Activated T-cell treated with anti-CD3 and anti-CD28 coated beads for 4 hours (primary cell): ENCODE measurements at places on chromosomes 4 and X.

DNA sequence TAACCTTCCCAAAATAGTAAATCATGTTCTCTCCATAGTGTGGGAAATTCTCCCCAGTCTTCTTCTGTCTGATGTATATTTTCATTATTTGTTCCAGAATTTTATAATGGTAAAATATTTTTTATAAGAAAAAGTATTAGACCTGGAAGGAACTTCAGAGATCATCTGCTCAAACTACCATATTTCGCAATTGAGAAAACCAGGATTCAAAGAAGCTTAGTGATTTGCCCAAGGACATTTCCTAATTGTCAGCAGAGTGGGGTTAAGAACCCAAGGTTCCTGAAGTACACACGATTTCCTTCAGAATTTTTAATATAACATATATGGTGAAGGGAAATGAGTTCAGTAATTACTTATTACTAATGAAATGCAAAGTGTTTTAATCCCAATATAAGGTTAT, 24.1 kb downstream of the OCIAD1 start:
- DNase-seq = no peak

- DNase-seq = no peak
Measured at GRCh38 chr4:155705664-155706063, 39.0 kb downstream of the GUCY1A1 start.

GRCh38 chr4:152620915-152621314, 58.9 kb downstream of the TMEM154 start:
- DNase-seq = no peak

- DNase-seq = no peak
Measured at GRCh38 chr4:28004520-28004919, 1143.9 kb downstream of the STIM2 start.

- no peak for DNase-seq
Measured at GRCh38 chr4:93018806-93019205, 715.0 kb downstream of the GRID2 start.

- DNase-seq = no peak
Measured at GRCh38 chr4:10129196-10130177, 12.9 kb upstream of the WDR1 start.

GRCh38 chr4:6539009-6539764, 35.8 kb upstream of the MAN2B2 start:
- DNase-seq = no peak

DNA sequence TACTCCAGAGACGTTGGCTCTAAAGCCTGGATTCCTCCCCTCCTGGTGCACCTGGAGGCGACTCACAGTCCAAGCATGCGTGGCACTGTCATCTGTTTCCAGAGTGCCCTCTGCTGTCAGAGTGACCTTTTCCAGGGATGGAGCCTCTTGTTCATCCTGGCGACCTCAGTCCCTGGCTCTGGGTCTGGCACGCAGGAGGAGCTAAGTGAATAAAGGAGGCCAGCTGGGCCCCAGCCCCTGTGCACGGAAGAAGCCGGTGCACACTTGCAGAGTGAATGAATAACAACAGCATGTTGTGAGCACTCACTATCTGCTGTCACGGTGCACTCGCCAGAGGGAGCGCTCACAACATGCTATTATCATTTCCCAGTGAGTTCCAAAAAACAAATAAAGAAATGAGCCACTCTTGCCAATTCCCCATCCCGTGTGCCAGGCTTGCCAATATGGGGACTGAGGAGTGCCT, 27.8 kb upstream of the PSAPL1 start:
- no peak for DNase-seq

- DNase-seq = no peak
Measured at GRCh38 chrX:24055043-24055356, 244 bp downstream of the EIF2S3 start.

GRCh38 chr4:160141206-160141605, 1038.3 kb downstream of the RAPGEF2 start:
- no peak for DNase-seq

GRCh38 chrX:136322064-136322463, 21.3 kb downstream of the ADGRG4 start:
- no peak for DNase-seq

DNA sequence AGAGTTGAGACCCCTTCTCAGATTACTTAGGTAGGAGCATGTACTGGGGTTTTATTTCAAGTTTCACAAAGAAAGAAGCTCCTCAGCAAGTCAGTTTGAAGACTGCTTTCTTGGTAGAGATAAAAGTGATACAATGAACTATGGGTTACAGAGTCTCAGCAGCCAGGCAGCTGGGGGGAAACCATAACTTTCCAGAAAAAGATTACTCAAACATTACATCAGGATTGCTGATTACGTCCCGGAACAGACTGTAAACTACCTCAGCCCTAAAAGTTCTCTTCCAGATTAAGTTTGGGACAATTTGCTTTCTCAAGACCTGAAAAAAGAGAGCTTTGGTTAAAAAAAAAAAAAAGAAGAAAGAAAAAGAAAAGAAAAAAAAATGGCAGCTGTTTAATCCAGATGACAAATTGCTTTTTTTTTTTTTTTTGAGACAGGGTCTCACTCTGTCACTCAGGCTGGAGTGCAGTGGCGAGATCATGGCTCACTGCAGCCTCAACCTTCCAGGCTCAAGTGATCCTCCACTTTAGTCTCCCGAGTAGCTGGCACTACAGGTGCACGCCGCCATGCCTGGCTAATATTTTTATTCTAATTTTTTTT, 16.6 kb downstream of the SAT1 start:
- no peak for DNase-seq

- no peak for DNase-seq
Measured at GRCh38 chr4:90745176-90745575, 618.0 kb downstream of the CCSER1 start.

DNA sequence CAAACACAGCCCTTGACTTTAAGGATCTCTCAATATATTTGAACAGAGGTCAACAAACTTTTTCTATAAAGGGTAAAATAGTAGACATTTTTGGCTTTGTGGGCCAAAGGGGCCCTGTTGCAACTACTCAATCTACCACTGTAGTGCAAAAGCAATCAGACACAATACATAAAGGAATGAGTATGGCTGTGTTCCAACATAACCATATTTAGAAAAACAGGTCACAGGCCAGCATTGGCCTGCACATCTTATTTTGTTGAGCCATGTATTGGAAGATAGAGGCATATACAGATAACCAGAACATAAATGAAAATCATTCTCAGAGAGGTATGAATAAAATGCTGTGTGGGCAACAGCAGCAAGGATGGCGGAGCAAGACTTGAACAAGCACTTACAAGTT, 49.8 kb downstream of the MID1 start:
- no peak for DNase-seq

DNA sequence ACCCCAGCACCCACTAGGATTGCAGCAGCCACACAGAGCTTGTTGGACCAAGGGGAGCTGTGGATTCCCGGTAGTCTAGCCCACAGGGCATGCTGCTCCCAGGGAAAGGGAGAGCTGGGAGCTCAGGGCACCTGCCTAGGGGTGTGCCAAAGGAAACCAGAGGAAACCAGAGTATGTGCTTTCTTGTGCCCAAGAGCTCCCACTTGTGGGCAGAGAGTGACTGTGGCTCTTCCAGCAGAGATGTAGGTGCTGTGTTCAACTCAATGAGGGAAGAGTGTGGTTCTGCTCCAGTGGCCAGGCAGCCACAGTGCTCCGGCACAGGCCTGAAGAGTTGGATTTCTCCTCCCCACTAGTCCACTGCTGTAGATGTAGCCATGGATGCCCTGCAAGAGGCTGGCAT, 1050.0 kb upstream of the INTU start:
- DNase-seq = no peak

DNA sequence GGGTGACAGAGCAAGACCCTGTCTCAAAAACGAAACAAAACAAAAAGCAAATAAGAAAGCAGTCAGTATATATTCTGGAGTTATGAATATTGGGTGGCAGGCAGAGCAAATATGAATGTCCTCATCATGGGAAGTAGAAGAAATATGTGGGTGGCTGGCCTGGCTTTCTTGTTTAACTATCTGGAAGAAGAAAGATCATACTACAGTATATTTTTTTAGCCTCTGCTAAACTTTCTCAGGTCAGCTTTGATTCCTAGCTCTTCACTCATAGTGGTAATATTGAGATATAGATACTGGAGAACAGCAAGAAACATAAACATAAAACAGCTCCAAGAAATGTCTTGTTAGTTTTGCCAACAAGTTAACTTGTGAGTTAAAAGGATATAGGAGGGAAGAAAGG, 192.5 kb downstream of the SOWAHB start:
- DNase-seq = no peak

GRCh38 chr4:8270912-8271815, 1.6 kb downstream of the HTRA3 start:
- DNase-seq = no peak

GRCh38 chr4:103105558-103106356, 6.1 kb upstream of the BDH2 start:
- DNase-seq = no peak

GRCh38 chr4:81896936-81897335, 425.2 kb upstream of the RASGEF1B start:
- DNase-seq = no peak

DNA sequence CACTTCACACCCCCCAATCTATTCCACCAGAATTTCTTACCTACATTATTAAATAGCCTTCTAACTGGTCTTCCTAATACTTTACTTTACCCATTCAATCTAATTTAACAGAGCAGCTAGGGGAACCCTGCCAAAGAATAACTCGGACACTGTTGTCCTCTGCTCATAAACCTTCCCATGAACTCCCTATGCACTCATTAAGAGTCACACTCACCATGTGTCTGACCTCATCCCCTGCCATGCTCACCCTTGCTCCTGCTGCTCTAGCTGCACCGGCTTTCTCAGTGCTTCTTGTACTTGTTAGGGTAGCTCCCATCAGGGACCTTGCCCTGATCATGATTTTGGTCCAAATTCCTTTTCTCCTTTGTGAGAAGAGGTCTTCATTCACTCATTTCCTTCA, 54.6 kb upstream of the GUCY1A1 start:
- DNase-seq = no peak

GRCh38 chr4:143986180-143986579, 33.0 kb downstream of the GYPB start:
- no peak for DNase-seq

- DNase-seq = no peak
Measured at GRCh38 chr4:3634281-3634857, 102.1 kb upstream of the LRPAP1 start.

- DNase-seq = no peak
Measured at GRCh38 chrX:52420824-52421443, 52.1 kb downstream of the XAGE2 start.

DNA sequence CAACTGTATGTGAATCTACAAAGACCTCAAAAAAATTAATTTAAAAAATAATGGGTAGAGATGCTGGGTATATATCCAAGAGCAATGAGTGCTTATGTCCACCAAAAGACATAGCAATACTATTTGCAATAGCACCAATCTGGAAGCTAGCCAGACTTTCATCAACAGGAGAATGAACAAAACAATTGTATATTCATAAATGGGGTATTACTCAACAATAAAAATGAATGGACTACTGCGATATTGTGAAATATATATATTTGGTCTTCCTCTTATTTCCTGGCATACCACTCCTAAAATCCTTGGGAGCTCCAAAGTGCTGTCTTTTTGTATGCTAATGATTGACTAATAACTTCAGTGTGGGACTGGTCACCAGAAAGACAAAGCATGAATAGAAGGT, 77.5 kb downstream of the MSN start:
- no peak for DNase-seq

DNA sequence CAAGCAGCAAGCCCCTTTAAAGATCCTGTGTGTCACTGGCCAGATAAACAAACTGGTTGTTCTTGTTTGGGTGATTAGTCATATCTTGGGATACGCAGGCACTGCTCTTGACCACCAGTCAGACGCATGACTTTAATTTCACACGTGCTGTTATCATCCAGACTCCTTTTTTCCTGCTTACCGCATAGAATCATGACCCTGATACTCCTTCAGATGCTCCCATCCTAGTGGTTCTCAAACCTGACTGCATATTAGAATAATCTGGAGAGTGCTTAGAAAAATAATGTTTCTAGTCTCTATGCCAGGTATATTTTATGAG, 78.8 kb downstream of the CLDN22 start:
- DNase-seq = no peak

- no peak for DNase-seq
Measured at GRCh38 chrX:137587151-137587550, 21.2 kb downstream of the ZIC3 start.

DNA sequence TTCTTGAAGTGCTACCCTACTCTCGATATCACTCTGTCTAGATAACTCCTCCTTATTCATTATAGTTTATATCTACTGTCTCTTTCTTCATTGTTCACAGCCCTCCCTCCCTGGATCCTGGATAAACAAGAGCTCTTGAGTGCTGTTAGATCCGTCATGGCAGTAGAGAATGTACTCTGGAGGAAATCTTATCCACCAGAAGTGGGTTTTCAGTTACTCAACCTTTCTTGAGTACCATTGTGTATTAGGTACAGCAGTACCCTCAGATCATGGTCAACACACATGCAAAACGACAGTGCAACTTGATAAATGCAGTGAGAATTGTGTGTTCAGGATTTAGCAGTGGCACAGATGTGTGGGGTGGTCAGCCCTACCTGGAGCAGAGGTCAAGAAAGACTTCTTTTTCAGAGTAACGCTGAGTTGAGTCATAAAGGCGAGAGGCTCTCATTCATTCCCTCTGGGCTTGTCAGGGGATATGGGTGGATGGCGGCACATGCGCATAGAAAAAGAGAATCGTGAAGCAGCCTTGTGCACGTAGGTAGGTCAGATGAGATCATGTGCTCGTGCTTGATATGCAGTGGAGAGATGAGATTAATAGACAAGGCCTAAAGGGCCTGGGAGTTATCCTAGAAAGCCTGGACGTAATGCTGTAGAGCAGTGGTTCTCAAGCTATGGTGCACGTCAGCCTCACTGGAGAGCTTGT, 89.5 kb downstream of the SNX25 start:
- DNase-seq = no peak

GRCh38 chrX:42943051-42943974, 165.3 kb upstream of the PPP1R2C start:
- no peak for DNase-seq

- DNase-seq = no peak
Measured at GRCh38 chrX:10087391-10087790, 69.4 kb upstream of the CLCN4 start.

DNA sequence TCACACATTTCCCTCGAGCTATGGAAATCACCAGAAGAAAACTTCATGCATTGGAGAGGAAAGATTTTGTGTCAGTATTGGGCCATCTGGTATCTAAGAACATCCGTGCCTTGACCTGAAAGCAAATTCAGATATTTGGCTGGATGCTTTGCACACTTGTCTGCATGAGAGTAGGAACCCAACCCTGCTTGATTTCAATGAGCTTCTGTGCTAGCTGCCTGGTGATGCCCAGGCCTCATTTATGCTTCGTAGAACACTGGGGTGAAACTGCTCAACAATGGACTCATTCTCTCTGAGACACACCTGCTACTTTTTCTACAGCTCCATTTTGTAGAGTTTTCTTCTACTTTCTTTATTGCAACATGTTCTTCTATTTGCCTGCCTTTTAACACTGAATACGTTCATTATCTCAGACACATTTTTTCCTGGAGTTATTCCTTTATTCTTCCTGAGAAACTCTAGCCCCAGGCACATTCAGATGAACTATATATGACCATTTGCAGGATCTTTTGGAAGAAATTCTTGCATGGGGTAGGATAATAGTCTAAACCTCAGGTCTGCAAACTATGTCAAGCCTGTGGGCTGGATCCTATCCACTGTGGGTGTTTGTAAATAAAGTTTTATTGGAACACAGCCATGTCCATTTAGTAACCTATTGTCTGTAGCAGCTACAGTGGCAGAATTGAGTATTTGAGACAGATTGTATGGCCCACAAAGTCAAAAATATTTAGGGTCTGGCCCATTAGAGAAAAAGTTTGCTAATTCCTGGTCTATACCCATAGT, 83.8 kb upstream of the CLCN4 start:
- DNase-seq = no peak

- DNase-seq = no peak
Measured at GRCh38 chr4:24477919-24478318, 106.4 kb downstream of the DHX15 start.
